ENCODE measurements at places on chromosomes 11 and 22. TPM values are rescaled to one million over a fixed set of nuclear protein-coding genes. Genes with fewer than 3 reads are reported as not detected.

Gene EFCAB6
- 1.8 TPM for total RNA-seq

Gene FBLN1
- 123 TPM for total RNA-seq

Gene UBQLNL
- 0.54 TPM for total RNA-seq

Gene C11orf97
- total RNA-seq = not detected

- DNase-seq = no peak
Measured at GRCh38 chr11:87213444-87213843, 175.7 kb downstream of the TMEM135 start.

- no peak for DNase-seq
Measured at GRCh38 chr11:13011466-13012055, 2.4 kb downstream of the RASSF10 start.

DNA sequence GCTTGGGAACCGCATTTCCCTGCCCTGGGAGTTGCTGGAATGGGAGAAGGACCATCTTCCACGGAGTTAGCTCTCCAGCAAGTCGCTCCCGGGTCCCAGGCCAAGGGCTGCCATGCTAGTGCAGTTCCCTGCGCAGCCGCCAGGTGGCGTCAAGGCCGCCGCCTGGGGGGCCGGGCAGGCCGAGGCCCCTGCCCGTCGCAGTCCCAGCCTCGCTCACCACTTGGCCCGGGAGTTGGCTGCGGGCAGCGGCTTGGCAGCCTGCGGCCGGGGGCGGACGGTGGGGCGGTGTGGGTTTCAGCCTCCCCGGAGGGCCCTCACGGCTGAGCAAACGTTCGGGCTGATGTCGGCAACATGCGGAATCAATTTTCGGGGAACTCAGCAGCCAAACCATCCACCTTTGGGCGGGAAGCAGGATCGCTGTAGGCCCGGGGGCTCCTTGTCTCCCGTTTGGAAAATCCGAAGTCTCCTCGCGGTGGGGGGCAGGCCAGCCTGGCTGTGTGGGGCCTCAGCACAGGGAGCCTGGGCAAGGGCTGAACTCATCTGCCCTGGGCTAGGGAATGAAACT is 415.1 kb downstream of the SOX6 start:
- no peak for DNase-seq

- DNase-seq = no peak
Measured at GRCh38 chr11:129273944-129274711, 82.0 kb upstream of the ARHGAP32 start.

GRCh38 chr22:44460287-44460686 is 37.7 kb downstream of the RTL6 start:
- no peak for DNase-seq

DNA sequence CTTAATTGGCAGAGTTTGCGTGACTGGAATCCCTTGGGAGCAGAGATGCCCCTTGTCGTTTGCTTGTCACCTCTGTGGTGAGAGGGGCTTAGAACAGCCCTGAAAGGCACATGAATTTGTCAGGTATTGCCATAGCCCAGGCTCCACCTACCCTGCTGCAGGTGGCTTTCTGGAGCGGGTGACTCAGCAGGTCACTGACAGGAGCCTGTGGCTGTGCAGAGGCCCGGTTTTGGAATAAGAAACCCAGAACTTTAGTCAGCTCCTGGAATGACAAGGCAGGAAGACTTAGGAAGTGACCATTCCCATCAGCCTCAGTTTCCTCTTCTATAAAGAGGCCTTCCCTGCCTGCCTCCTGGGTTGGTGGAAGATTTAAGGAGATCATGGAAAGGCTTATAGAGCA is 539.7 kb downstream of the INSC start:
- no peak for DNase-seq

- no peak for DNase-seq
Measured at GRCh38 chr11:74870485-74870884, 78.4 kb downstream of the XRRA1 start.

All from sigmoid colon (tissue), 7 donors.